ENCODE measurements at places on chromosomes 16 and 17.
A peak's percentile ranks its signal among the peaks of the same experiment; 100 is the strongest.

GRCh38 chr17:4777969-4778760 lies 6.5 kb downstream of the TM4SF5 start:
- no peak for DNase-seq

DNA sequence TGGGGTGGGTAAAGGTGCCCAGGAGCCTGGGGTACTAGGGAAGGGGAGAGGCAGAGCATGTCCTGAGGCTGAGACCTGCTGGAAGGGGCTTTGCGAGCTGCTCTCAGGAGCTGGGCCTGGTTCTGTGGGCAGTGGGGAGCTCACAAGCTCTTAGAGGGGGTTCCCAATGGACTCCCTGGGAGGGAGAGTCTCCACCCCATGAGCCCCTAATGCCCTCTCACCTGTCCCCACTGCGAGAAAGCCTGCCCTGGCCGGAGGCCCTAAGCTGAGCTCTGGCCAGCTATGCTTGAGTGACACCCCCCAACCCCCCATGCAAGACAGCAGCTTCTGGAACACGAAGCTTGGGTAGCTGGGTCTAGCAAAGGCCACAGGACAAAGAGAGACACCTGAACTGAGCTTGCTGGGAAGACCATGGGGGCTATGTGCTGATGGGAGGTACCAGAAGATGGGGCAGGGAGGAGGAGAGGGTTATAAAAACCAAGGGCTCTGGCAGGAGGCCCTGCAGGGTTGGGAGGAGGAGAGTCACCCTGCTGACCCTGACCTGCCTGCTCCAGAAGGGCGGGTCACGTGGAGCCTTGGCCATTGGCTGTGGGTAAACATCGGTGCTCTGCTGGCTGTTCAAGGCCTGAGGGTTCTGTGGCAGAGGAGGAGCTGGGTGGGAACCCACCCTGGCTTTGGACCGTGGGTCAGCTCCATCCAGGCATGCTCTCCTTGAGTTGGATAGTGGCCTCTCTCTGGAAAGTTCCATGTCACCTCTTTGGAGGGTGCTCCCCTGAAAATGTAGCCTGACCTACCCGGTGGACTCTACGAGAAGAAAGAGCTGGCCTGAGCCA lies 106.7 kb downstream of the RAB11FIP4 start:
- DNase-seq, result no peak

- no peak for DNase-seq
Measured at GRCh38 chr17:4645642-4646041, 4.2 kb upstream of the ALOX15 start.

GRCh38 chr16:787978-788398 lies at the start of gene RPUSD1:
RPUSD1 (minus strand) TSS chr16:788381; CDS start chr16:787737, 644 bp downstream.
- no peak for DNase-seq

GRCh38 chr16:49854188-49854795 lies 1.6 kb downstream of the ZNF423 start:
- no peak for DNase-seq

DNA sequence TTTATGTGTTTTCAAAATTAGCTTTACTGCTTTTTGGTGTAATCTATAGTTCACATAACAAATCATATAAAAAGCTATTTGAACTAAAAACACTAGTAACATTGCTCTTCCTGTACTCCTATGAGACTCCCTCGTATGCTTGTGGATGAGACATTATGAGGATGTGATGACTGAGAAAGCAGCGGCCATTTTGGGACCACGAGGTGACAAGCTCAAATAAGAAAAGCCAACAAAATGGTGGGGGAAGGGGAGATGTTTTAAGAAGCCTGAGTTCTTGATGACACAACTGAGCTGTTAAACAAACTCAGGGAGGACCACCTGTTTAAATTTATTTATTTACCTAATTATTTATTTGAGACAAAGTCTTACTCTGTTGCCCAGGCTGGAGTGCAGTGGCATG lies 4.5 kb downstream of the CCL18 start:
- DNase-seq, result no peak

DNA sequence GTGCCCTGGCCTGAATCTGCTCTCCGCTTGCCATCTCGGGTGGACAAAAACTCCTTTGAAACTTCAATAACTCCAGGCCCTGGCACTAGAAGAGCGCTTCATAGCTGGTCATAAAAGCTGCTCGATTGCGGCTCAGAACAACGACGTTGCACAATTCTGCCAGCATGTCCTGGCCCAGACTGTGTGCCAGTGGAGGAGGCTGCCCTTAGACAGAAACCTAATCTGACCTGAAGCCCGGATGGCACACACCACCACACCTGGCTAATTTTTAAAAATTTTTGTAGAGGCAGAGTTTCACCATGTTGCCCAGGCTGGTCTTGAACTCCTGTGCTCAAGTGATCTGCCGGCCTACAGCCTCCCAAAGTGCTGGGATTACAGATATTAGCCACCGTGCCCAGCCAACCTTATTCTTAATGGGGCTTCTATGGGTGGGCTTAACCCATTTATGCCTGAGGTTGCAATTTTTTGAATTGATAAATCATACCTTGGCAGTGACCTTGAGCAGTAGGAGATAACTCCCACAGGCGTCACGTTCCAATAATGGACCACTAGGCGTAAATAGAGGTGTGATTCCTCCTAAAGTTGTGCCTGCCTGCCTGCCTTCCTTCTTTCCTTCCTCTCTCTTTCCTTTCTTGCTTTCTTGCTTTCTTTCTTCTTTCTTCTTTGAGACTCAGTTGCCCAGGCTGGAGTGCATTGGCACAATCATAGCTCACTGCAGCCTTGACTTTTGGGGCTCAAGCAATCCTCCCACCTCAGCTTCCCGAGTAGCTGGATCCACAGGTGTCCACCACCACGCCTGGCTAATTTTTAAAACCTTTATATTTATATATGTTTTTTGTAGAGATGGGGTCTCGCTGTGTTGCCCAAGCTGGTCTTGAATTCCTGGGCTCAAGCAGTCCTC lies 1.1 kb upstream of the PPL start:
- no peak for DNase-seq

- no peak for DNase-seq
Measured at GRCh38 chr16:8623634-8624033, 2.1 kb downstream of the METTL22 start.

GRCh38 chr16:81238296-81239011 lies at the start of gene BCO1:
BCO1 (plus strand) TSS chr16:81238689; CDS start chr16:81238909, 220 bp downstream.
- no peak for DNase-seq

DNA sequence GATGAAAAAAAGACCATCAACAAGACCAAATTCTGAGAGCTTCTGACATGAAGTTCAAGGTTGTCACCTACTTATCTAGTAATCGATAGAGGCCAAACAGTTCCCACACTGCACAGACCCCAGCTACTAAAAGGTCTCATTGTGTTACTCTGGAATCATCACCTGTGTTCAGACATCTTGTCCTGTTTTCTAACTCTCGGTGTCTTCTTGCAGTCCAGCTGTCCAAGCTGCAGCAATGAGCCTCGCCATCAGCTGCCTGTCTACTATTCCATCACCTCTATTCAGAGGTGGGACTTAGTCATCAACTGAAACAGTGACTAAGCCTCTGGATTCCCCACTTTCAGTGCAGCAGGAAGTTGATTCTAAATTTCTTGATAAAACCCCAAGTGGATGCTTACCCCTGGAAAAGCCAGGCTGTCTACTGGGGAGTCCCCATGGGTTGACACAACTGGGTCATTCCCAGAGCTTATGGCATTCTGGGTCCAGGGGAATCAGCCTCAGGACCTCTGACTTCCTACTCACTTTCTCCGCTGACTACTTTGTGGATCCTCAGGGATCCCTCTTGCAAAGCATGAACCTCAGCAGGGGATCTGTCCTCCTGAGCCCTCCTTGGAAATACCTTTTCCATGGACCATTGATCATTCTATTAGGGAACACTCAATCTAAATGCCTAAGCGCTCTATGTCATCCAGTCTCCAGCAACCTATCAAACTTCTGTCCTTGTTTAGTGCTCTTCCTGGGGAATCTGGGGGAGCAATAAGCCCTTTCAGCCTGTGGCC lies 46.5 kb downstream of the HNF1B start:
- no peak for DNase-seq

DNA sequence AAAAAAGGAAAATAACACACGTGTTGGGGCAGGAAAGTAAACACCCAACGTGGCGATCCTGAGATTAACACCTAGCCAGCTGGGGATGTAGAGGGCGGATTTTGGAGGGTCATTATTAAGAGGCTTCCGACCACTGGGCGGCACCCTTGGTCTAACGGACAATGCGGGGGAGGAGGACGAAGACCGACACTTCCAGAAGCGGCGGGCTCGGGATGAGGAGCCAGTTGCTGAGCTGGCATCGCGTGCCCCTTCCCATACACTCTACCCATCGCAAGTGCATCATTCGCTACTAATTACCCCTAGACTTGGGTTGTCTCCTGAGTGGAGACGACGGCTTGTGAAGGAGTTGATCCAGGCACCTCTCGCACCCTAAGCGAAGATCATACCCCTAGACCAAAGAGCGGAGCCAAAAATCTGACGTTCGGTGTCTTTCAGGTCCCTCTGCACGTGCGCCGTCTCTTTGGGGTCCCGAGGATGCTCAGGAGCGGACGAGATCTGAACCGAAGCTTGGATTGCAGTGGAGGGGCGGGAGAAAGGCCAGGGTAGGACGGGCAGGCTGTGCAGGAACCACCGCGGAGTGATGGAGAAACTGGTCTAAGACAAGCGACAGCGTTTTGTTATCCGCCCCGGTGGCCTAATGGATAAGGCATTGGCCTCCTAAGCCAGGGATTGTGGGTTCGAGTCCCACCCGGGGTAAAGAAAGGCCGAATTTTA lies 17.6 kb downstream of the ZNF213 start:
- DNase-seq, result peak; percentile 76

DNA sequence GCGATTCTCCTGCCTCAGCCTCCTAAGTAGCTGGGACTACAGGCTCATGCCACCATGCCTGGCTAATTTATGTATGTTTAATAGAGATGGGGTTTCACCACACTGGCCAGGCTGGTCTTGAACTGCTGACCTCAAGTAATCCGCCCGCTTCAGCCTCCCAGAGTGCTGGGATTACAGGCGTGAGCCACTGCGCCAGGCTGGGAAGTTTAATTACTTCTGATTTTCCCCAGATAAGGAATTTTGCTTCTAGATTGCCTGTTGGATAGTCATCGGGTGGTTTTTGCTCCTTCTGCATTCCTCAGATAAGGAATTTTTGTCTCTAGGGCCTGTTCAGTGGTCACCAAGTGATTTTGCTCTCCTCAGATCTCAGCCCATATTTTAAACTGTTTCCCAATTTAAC lies 112.5 kb downstream of the MAP2K4 start:
- DNase-seq, result no peak

DNA sequence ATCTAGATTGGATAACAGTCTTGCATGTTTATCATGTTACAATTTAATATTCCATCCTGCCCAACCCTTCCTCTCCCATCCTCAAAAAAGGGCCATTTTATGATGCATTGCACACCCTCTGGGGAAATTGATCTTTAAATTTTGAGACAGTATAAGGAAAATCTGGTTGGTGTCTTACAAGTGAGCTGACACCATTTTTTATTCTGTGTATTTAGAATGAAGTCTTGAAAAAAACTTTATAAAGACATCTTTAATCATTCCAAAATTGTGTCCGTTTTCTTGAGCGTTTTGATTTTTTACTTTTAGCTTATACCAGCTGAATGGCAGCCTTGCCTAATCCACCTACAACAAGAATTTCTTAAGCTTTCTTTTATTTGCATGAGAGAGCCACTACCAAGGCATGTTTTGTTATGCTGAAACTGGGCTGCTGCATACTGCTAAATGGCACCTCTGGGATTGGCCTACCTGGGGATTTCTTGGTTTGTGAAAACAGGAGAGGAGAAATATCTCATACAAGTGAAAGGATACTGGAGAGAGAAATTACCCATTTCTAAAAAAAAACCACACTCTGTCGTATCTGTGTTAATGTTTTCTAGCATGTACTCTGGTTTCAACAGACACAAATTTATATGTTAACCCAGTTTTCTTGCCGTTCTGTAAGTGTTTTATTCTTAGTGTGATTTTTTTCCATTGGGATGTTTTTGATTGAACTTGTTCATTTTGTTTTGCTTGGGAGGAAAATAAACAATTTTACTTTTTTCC lies 52.2 kb downstream of the TUBD1 start:
- no peak for DNase-seq

DNA sequence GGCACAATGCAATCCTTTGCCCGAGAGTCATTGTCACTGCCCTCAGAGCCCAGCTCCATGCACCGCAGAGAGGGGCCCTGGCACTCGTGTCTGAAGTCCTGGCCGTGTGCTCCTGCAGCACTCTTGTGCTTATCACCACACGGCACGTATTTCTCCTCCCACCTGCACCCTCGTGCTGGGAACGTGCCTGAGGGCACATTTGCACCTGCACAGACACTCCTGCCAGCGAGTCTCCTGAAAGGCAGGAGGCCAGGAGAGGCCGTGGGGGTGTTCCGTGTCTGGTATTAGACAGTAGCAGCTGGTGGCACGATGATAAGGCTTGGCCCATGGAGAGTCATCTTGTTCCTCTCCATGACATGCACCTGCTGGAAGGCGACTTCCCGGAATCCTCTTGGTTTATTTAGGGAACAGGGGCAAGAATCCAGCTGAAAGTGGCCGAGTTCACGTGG lies 3.4 kb upstream of the ACSF3 start:
- DNase-seq, result no peak

DNA sequence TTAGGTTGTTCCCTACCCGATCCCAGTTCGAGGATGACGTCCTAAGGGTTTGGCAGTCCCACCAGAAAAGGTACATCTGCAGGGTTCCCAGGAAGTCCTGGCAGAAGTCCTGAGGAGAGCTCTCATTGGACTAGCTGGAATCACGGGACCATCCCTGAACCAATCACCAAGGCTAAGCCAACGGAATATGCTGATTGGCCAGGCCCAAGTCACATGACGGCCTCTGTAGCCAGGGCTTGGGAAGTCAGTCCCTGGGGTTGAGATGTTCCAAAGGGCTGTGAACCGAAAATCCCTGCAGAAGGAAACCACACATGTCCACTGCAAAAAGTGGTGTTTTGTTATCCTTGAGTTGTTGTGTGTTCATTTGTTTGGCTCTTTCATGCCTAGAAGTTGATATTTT lies 68.2 kb upstream of the ZNF423 start:
- no peak for DNase-seq

- no peak for DNase-seq
Measured at GRCh38 chr16:50121278-50121677, 31.8 kb upstream of the TENT4B start.

DNA sequence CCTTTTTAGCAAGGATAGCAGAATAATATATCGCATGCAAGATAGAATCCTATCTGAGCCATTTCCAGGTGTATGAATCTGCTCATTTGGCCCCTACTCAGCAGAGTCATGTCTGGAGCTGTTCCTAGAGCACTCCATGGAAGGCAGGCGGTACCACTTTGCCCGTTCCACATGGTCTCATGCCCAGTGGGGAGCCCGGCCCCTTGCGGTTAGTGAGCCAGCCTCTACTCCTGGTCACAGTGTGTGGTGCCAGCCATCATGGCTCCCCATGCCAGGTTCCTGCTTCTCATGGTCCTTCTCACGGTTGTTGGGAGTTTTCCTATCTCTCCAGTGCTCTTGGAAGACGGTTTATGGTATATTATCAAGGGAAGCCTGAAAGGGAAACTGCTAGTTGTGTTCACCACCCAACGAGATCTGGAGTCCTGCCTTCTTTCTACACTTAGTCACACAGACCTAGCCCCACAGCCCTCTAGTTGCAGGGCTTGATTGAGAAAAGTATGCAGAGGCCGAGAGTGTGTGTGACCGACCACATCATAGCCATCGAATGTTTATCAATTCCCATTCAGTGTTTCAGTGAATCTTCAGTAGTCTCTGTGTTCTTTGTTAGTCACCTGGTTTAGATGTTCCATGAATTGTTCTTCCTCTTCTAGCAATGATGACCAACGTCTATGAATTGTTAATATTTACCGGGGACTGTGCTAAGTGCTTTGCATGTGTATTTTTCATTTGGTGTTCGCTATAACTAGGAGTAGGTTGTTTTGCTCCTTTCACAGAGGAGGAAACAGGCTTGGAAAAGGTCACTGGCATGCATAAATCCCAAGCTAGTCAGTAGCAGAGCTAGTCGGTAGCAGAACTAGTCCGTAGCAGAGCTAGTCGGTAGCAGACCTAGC lies 9.6 kb downstream of the JPT2 start:
- DNase-seq, result no peak

- DNase-seq, result no peak
Measured at GRCh38 chr17:32859857-32860525, 16.9 kb downstream of the MYO1D start.
